ENCODE measurements at places on chromosomes 5 and 9. TPM values are rescaled to one million over a fixed set of nuclear protein-coding genes. Genes with fewer than 3 reads are reported as not detected.

- H3K27me3 ChIP-seq = no peaks in the 10 kb centered on the region
- no peak overlapping the region for H3K4me3 ChIP-seq
- no peak overlapping the region for H3K27ac ChIP-seq
- DNase-seq = no peak
Measured at GRCh38 chr5:16321284-16321683, 141.7 kb upstream of the MARCHF11 start.

DNA sequence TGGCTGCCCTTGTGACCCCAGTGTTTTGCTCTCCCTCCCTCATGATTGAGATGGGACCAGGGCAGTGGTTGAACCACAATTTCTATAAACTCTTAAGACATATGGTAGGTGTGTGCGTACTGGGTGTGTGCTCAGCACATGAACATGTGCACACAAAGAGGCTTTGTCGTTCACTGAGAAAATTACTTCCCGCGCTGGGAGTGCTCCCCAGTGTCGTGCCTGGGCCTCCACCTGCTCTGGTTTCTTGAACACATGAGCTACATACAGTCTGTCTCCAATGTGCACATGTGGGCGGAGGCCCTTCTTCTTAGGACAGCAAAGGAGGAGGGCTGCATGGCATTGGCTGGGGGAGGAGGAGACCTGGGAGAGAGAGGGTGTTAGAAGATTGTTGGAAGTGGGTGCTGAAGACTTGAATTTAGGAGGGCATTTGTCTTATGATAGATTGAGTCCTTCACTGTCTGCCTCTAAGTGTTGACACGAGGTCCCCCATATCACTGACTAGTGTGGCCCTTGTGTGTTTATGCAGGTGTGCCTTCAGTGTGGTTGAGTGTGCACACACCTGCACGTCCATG, 170.0 kb downstream of the CACNA1B start:
- no peak overlapping the region for H3K27ac ChIP-seq
- no peaks in the 10 kb centered on the region for H3K36me3 ChIP-seq
- no peaks in the 10 kb centered on the region for H3K4me1 ChIP-seq
- peaks cover 8% of the 10 kb centered on the region for H3K27me3 ChIP-seq
- DNase-seq = no peak

GRCh38 chr5:135713161-135713915, 121.1 kb upstream of the SLC25A48 start:
- no peaks in the 10 kb centered on the region for H3K4me1 ChIP-seq
- no peaks in the 10 kb centered on the region for H3K36me3 ChIP-seq
- no peaks in the 10 kb centered on the region for H3K27me3 ChIP-seq

- H3K4me1 ChIP-seq = no peaks in the 10 kb centered on the region
- H3K4me3 ChIP-seq = no peak overlapping the region
- no peak for DNase-seq
- H3K36me3 ChIP-seq = no peaks in the 10 kb centered on the region
Measured at GRCh38 chr5:141494761-141495452, 6.0 kb downstream of the PCDHGC5 start.

Gene LCN9
- not detected for total RNA-seq

- H3K36me3 ChIP-seq = no peaks in the 10 kb centered on the region
- H3K4me1 ChIP-seq = no peaks in the 10 kb centered on the region
Measured at GRCh38 chr5:91240175-91240574, 142.9 kb downstream of the ARRDC3 start.

- no peak overlapping the region for H3K4me3 ChIP-seq
- H3K27me3 ChIP-seq = no peaks in the 10 kb centered on the region
- no peaks in the 10 kb centered on the region for H3K4me1 ChIP-seq
Measured at GRCh38 chr9:84331119-84331809, 9.3 kb downstream of the SLC28A3 start.

GRCh38 chr9:99720455-99721050, 101.1 kb upstream of the NR4A3 start:
- H3K27me3 ChIP-seq = no peaks in the 10 kb centered on the region
- H3K36me3 ChIP-seq = no peaks in the 10 kb centered on the region
- H3K4me1 ChIP-seq = no peaks in the 10 kb centered on the region
- no peak overlapping the region for H3K4me3 ChIP-seq

DNA sequence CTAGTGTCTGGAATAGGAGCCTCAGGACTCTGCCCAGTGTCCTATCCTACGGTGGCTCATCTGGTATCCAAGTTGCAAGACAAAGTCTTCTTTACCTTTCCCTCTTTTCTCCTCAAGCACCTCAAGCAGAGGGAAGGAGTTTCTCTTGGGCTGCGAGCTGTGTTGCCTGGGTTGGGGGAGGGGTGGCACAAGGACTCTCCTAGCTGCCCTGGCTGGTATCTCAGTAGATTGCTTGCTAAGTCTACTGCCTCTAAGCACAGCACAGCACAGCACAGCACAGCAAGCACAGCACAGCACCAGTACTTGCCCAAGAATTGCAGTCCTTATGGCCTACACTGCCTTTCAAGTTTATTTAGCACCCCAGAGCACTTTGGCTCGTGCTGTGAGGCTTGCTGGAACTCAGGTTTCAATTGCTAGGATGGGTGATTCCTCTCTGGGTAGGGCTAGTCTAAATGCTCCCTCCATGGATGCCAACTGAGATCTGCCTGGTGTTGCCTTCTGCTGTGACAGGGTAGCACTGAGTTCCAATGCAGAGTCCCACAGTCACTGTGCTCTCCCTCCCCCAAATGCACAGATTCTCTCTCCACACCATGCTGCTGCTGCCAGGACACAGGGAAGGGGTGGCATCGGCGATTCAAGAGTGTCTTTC, 213.1 kb upstream of the POU5F2 start:
- H3K4me3 ChIP-seq = no peak overlapping the region
- H3K27ac ChIP-seq = no peak overlapping the region
- no peak for DNase-seq
- no peaks in the 10 kb centered on the region for H3K36me3 ChIP-seq
- H3K27me3 ChIP-seq = no peaks in the 10 kb centered on the region

DNA sequence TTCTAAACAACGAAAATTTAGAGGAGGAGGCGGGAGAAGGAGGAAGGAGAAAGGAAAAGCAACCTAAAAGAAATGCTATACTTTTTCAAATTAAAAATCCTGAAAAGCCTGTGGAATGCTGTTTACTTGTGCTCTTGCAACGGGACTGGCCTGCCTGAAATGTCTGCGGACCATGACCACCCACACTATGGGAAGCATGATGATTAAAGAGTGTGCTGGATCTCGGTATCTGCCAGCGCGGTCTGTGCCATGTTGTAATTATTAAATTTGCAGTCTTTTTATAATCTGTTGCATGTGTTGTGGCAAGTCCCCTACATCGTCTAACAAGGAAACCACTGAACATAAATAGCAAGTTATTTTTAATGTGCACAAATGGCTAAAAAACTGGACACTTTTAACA, 111.4 kb downstream of the FANCC start:
- no peak for DNase-seq
- no peaks in the 10 kb centered on the region for H3K27me3 ChIP-seq
- H3K4me3 ChIP-seq = no peak overlapping the region
- no peaks in the 10 kb centered on the region for H3K36me3 ChIP-seq

- no peaks in the 10 kb centered on the region for H3K27me3 ChIP-seq
- H3K4me1 ChIP-seq = no peaks in the 10 kb centered on the region
- H3K4me3 ChIP-seq = no peak overlapping the region
- DNase-seq = no peak
- H3K36me3 ChIP-seq = no peaks in the 10 kb centered on the region
Measured at GRCh38 chr5:142412581-142412980, 87.8 kb upstream of the SPRY4 start.

DNA sequence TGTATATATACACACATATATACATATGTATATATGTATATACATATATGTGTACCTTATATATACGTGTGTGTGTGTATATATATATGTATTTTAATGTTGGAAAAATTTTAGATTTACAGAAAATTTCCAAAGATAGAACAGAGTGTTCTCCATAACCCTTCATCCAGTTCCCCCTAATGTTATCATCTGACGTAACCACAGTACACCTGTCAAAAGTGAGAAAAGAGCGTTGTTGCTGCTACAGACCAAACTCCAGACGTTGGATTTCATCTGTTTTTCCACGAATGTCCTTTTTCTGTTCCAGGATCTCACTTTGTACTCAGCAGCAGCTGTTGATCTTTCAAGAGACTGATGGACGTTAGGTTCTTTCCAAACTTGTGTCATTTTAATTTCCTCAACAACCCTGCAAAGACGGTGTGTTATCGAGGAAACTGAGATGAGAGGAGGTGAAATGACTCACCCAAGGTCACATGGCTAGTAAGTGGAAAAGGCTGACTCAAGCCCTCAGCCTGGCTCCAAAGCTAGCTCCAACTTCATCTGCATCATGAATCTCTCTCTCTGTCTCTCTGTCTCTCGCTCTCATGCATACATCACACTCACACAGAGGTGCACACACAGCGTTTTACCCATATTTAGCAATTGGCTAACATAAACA, 17.0 kb upstream of the NTNG2 start:
- no peak overlapping the region for H3K4me3 ChIP-seq
- H3K27me3 ChIP-seq = peaks cover 74% of the 10 kb centered on the region
- no peak for DNase-seq
- no peaks in the 10 kb centered on the region for H3K36me3 ChIP-seq
- H3K27ac ChIP-seq = no peak overlapping the region

Gene CDC20B
- total RNA-seq = not detected

- H3K36me3 ChIP-seq = no peaks in the 10 kb centered on the region
- no peak for DNase-seq
- no peak overlapping the region for H3K27ac ChIP-seq
Measured at GRCh38 chr9:37953206-37953774, 49.4 kb upstream of the SLC25A51 start.

DNA sequence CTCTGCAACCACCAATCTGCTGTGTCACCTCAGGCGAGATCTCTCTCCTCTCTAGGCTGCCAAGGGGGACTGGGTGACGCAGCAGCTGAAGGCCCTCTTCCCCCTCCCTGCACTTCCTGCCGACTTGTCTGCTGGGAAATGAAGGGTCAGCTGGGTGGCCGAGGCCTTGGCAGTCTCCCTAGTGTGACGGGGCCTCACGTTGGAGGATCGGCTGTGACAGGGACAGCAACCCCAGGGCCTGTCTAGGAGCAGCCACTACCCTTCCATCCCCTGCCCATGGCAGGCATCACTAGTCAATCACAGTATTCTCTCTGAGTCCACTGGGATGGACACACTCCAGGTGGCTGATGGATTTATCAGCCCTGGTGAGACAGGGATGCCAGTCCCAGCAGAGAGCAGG, 107.3 kb upstream of the SARDH start:
- no peaks in the 10 kb centered on the region for H3K36me3 ChIP-seq
- H3K4me1 ChIP-seq = peaks cover 8% of the 10 kb centered on the region
- no peak overlapping the region for H3K4me3 ChIP-seq
- H3K27me3 ChIP-seq = no peaks in the 10 kb centered on the region

DNA sequence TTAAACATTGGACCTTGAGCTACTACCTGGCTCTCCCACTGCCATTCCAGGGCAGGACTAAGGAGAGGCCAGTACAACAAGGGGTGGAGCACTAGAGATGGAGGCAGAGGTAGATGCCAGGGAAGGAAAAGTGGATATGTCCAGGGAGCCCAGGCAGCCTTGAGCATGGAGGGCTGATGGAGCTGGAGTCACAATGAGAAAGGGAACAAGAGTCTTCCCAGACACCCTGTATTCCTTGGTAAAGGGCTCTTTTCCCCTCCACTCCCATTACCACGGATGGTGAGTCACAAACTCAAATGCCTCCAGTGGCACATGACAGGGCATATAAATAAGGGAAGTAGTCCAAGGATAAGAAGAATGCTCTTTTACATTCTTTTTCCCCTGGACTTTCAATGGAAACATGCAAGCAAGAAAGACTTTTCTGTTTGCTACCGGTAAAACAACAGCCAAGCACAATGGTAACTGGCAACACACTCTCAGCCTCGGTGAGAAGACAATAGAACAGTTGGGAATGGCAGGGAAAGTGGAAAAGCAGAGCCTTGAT, 16.7 kb downstream of the ERAP1 start:
- peaks cover 30% of the 10 kb centered on the region for H3K36me3 ChIP-seq
- peak overlapping the region; percentile 39 for H3K27ac ChIP-seq
- no peak overlapping the region for H3K4me3 ChIP-seq
- H3K27me3 ChIP-seq = no peaks in the 10 kb centered on the region
- DNase-seq = no peak

Gene IL4
- not detected for total RNA-seq

DNA sequence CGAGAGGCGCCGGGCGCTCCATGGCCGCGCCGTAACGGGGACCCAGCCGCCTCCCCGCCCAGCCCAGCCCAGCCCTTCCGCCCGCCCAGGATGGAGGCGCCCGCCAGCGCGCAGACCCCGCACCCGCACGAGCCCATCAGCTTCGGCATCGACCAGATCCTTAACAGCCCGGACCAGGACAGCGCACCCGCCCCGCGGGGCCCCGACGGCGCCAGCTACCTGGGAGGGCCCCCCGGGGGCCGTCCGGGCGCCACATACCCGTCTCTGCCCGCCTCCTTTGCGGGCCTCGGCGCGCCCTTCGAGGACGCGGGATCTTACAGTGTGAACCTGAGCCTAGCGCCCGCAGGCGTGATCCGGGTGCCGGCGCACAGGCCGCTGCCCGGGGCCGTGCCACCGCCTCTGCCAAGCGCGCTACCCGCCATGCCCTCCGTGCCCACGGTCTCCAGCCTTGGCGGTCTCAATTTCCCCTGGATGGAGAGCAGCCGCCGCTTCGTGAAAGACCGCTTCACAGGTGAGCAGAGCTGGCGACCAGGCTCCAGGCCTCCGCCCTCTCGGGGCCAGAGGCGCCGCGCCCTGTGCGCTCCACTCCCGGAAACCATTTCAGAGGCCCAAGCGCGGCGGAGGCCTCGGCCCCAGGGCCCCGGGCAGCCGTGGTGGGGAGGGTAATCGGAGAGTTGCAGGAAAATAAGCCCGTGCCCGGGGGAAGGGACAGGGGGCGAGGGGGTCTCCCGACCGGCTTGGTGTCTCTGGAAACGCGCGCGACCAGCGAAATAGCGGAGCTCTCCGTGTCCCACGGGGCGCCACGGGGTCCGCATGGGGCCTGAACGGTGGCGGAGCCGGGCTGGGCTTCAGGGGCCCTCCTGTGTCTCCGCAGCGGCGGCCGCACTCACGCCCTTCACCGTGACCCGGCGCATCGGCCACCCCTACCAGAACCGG, 496 bp downstream of the TLX3 start:
- no peak for DNase-seq
- H3K4me3 ChIP-seq = peak overlapping the region; percentile 12
- H3K27ac ChIP-seq = no peak overlapping the region
